Fibroblast of lung (primary cell): ENCODE measurements at places on chromosomes 3 and 15. TPM values are rescaled to one million over a fixed set of nuclear protein-coding genes. Genes with fewer than 3 reads are reported as not detected.

Gene ISLR
- total RNA-seq = 14.0 and 17.7 TPM in 2 replicates

Gene PTX3
- total RNA-seq = 464 and 549 TPM in 2 replicates

Gene TMEM62
- total RNA-seq = 11.8 and 20.8 TPM in 2 replicates

Gene PYGO1
- total RNA-seq = 7.7 and 10.1 TPM in 2 replicates

Gene C3orf20
- total RNA-seq = not detected in 2 replicates

Gene MAP3K13
- total RNA-seq = 13.4 and 15.0 TPM in 2 replicates

Gene PFKFB4
- 6.7 and 12.2 TPM in 2 replicates for total RNA-seq

DNA sequence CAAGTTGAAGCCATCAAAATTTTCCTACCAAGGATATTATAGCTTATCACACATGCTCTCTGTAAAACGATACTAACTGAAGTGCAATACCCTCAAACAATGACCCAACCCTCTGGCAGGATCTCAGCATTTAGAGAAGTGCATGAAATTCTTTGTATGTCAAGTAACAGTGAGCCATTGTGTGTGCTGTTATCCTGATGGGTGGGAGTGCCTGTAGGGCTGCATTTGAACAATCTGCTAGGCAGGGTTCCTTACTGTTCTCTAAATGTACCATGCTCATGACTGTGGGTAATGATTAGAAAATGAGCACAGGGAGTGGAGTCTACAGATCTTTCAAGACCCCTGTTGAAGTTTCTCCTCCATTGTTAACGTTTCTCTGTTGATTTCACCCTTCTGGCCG lies 398.1 kb downstream of the NSUN3 start:
- no peak for DNase-seq

- DNase-seq = no peak
Observed at GRCh38 chr15:57522148-57522547, 69.6 kb upstream of the MYZAP start.

DNA sequence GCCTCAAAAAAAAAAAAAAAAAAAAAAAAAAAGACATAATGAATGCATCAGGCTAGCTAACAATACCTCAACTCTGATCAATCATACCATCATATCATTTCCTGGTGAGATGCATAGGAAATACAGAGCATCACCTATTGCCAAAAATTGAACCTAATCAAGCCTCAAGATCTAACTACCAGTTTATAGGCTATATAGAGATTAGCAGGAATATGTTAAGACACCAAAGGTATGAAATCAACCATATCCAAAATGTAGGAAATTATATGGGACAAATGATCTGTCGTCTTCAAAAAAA lies 387 bp upstream of the VPS33B start:
- DNase-seq = no peak

GRCh38 chr3:41093476-41093875 lies 105.8 kb upstream of the CTNNB1 start:
- DNase-seq = no peak

DNA sequence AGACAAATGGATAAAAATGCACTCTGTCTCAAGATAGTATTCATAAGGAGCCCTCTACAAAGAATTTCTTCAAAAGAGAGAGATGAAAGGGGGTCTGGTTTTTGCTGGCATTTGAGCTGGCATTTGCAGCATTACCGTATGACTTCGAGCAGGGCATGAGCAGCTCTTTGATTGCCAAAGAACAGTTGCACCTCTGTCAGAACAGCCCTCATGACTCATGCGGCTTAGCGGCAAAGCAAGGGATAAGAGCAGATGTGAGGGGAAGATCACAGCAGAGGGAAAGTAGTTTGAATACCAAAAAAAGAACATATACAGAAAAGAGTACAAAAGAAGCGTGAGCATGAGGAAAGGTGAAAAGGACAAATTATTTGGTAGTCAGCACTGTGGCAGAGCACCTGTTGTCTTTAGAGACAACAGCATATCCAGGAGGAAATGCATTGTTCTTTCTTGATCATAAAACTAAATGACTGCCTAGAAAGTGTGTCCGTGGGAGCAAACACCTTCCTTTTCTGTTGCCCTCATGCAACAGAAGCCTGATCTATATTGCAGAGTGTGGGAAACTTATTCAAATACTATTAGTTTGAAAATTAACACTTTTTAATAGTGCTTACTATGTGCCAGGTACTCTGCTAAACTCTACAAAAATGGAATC lies 80.5 kb upstream of the SLC24A5 start:
- peak; percentile 44 for DNase-seq

DNA sequence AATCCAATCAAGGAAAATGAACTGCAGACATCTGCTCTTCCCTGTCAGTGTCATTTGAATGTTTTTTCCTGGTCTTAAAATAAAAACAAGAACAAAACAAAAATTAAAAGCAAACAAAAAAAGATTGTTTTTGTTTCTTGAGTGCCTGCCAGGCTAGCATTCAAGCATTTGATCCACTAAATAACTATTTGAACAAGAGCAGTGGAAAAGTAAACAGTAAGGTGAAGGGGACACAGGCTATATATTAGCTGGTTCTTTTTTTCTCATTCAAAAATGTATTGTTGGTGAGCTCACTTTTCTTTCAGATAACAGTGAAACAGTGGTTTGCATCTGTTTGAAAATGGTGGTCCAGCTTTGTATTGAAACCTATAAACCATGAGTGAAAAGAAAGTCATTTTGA lies 586.9 kb upstream of the SGO1 start:
- no peak for DNase-seq

- peak; percentile 57 for DNase-seq
Observed at GRCh38 chr3:12758025-12758781, 856 bp downstream of the TMEM40 start.

- no peak for DNase-seq
Observed at GRCh38 chr3:6394944-6395343, 466.0 kb upstream of the GRM7 start.

DNA sequence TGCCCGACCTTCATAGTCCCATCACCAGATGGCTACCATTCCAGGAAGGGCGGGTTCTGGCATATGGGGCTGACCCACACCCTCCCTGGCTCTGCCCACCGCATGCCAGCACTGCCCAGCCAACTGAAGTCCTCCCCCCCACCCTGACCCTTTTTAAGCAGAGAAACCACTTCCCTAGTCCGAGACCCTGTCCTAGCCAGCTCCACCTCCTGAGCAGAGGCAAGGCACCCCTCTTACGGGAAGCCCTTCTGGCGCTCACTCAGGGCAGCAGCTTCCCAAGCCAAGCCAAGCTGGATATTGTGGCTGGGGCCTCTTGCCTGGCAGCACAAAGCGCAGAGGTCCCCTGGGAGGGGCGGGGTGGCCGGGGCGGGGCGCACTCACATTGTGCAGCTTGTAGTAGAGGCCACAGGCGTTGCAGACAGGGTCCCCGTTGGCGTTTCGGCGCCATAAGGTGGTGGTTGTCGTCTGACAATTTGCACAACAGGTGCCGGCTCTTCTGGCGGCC lies 11.5 kb downstream of the GATA2 start:
- DNase-seq = no peak

- peak; percentile 85 for DNase-seq
Observed at GRCh38 chr3:115071601-115072000, 75.5 kb downstream of the ZBTB20 start.

GRCh38 chr3:47394140-47394870 lies 13.5 kb downstream of the PTPN23 start:
- no peak for DNase-seq
